Stimulated activated CD8-positive, alpha-beta memory T cell treated with anti-CD3 and anti-CD28 coated beads, Interleukin-4, amount 100 ng/mL, for 4 hours (primary cell): ENCODE measurements at places on chromosomes 16 and 17.

GRCh38 chr16:84607694-84608093 is 10.2 kb downstream of the COTL1 start:
- no peak for DNase-seq

DNA sequence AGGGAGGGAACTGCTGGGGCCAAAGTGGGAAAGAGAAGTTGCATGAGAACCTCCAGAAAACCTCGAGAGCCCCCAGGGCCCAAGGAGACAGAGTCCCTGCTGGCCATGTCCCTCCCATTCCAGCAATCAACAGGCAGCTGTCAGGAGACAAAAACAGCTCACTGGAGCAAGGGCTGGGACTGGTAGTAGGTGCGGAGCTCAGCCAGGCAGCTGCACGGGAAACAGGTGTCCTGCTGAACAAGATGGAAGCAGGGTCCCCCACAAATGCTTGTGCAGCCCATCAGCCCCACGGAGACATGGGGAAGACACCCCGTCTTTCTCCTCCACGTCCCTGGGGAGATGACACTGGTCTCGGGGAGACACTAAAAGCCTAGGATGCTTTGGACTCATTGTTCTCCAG is 34.5 kb downstream of the SDK2 start:
- DNase-seq: no peak

- no peak for DNase-seq
Measured at GRCh38 chr17:9022573-9023391, 1.5 kb downstream of the NTN1 start.

- no peak for DNase-seq
Measured at GRCh38 chr17:35404360-35404759, 27.9 kb downstream of the SLFN12 start.
